DMS153 (cell line): ENCODE measurements at places on chromosomes 12 and 14.
A peak's percentile ranks its signal among the peaks of the same experiment; 100 is the strongest.

- DNase-seq: no peak
These were observed 81.9 kb upstream of the USP44 start for GRCh38 chr12:95633049-95633731.

DNA sequence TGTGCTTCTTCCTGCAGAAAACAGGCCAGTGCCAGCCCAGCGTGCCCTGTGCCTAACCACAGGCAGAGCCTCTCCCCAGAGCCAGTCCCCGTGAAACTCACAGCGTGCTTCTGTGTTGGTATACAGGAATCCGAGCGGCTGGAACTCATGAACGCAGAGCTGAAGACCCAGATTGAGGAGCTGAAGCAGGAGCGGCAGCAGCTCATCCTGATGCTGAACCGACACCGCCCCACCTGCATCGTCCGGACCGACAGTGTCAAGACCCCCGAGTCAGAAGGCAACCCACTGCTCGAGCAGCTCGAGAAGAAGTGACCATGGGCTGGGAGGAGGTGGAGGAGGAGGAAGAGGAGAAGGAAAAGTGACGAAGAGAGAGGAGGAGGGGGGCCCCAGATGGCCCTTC is 41.3 kb downstream of the JDP2 start:
- no peak for DNase-seq

DNA sequence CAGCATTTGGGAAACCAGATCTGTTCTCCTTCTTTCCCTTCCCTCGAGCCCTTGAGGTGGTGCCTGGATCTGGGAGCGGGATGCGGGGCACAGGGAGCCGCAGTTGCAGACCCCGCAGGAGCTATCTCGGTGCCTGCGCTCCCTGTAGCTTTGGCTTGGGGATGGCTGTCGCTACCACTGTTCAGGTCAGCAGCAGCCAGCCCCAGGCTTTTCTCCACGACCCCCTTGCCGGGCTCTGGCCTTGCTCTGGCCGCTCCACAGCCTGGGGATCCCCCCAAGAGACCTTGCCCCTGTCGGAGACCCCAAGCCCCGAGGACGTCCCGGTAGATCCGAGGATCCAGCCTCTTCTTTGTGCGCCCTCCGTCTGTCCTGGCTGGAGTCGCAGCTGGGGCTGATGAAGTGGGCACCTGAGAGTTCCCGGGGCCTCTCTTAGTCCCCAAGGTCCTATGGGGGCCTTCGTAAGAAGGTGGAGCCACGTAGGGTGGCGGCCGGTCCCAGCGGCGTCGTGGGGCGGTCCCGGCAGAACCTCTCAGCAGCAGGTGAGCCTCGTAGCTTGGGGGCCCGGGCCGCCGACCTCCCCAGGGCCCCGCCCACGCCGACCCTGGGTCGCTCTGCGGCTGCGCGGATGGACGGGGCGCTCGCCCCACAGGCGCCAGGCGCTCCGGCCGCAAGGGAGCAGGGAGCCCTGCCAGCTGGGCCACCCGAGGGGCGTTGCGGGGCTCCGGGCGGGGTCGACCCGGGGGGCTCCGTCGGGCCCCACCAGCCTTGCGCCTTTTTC is 1.3 kb downstream of the DDN start:
- no peak for DNase-seq

DNA sequence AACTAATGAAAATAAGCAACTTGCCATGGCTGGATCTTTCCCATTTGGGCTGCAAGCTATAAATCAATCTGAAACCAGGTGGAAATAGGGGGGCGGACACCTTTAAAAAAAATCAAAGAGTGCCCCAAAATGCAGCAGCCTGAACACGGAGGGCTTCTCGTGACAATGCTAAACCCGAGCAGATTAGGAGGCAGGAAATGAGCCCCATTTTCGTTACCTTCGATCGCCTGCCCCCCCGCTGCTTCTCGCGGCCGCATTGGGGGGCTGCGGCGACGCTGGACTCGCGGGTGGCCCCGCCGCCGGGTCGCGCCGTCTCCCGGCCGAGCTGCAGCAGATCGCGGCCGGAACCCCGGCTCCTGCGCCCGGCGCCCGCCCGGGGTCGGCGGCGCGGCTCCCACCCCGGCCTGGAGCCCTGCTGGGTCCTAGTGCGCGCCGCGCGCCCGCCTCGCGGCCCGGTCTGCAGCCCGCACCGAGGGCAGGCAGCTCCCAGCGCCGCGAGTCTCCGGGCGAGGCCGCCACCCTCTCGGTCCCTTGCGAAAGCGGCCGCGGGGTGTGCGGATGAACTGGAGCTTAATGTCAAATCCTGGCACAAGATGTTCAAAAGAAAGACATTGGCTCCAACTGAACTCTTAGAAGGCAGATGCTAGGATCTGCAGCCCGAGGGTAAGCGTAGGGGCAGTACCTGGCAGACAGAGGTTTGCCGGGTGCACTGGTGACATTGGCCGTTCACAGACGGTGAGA is 201.9 kb upstream of the FOXN3 start:
- no peak for DNase-seq

GRCh38 chr14:95355422-95355821 is 35.7 kb upstream of the CLMN start:
- no peak for DNase-seq

- no peak for DNase-seq
These were observed 5.0 kb upstream of the LBHD2 start for GRCh38 chr14:103078860-103079587.

- no peak for DNase-seq
These were observed 121.5 kb downstream of the PRKD1 start for GRCh38 chr14:29806124-29806517.

GRCh38 chr12:73623421-73623820 is 914.2 kb upstream of the ATXN7L3B start:
- DNase-seq: no peak

DNA sequence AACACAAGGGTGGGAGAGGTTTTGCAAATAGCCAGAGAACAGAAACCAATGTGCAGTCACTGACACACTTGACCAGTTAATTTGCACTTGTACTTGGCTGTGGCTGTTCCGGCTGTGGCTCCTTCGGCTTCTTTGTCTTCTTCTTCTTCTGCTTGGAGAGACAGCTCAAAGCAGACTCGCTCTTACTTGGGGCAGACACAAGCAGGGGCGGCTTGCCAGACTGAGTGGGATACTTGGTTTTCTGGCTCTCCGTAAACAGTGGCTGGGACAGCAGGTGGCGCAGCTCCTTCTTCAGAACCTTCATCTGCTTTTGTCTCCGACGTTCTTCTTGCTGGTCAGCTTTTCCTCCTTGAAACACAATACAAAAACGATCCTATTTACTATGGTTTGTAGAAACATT is 25.0 kb downstream of the OTUB2 start:
- DNase-seq: no peak

- no peak for DNase-seq
These were observed 31.5 kb upstream of the CACNA2D4 start for GRCh38 chr12:1949771-1950470.

DNA sequence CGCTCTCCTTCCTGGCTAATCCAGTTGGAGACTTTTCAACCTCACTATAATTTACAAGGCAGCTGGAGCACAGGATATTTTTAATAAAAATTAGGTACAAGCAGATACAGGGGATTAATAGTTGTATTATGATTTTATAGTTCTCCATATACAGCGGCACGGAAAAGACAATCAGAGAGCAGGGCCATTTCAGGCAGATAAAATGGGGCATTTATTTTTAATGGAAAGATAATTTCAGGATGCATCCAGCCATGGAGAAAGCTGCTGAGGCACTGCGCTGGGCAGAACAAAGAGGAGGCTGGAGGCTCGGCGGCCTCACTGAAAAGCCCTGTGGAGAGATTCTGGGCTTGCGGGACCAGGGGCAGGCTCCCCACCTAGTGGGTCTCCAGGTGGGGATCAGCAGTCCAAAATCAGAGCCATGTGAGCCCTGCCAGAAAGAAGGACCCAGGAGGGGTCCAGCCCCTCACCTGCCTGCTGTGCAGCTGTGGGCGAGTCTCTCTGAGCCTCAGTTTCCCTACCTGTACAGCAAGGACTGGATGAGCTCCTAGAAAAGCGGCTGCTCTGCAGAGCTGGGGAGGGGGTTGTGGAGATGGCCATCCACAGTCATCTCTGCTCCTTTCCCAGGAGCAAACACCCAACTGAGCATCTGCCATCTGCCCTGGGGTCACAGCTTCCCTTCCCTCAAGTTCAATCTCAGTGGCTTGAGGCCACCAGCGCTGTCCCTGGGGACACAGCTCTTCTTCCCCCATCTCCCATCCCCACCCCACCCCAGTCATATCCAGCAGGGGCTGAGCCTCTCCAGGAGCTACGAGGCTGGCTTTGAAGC is 23.9 kb upstream of the C14orf180 start:
- DNase-seq: no peak

DNA sequence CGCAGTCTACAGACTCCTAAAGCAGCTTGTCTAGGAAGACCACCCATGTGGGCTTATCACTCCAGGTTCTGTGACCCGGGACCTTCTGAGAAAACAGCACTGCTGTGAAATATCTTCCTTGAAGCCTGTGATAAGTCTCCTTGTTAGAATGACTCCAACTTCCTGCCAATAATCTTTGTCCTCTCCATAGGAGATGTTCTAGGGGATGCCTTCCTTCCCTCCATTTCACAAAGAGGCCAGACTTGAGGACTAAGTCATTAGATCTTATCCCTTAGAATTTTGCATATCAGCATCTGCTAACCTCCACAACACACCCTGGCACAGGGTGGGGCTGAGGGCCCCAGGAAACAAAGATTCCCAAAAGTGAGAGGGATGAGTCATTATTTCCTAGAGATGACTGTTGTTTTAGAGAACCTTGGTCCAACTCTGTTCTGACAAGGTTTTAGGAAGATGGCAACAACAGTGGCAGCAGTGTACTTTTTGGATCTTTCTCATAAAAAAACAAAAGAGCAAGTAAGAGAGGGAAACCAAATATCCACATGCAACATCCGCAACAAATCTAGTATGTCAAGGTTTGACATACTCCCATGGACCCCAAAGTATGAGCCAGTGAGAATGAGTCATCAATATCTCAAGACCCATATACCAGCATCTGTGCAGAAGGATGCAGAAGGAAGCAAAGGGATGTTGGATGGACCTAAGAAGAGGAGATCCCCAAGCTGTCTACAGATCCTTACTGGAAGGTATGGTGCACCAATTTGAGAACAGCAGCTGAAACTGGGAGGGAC is 6.0 kb downstream of the LTB4R start:
- no peak for DNase-seq

DNA sequence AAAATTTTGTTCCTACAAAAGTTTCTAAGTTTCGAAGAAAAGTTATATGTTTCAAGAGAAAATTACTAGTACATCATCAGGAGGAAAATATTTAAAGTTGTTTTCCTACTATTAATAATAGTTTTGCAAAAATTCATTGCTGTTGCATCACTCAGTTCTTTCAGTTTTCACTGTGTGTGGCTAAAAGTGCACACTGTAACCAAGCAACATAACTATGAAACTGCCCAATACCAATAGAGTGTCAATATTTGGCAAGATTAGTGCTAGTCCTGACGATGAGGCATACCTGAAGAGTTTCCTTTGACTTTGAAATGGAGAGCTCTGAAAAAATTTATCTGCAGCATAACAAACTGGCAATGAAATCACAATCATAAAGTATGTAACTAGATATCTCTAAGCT is 194.3 kb downstream of the CPNE8 start:
- no peak for DNase-seq

GRCh38 chr14:24310646-24311604 is at the start of gene LTB4R:
Gene LTB4R (plus strand): TSS chr14:24311502. CDS start chr14:24315652, 4,150 bp downstream.
- DNase-seq: peak; percentile 56

DNA sequence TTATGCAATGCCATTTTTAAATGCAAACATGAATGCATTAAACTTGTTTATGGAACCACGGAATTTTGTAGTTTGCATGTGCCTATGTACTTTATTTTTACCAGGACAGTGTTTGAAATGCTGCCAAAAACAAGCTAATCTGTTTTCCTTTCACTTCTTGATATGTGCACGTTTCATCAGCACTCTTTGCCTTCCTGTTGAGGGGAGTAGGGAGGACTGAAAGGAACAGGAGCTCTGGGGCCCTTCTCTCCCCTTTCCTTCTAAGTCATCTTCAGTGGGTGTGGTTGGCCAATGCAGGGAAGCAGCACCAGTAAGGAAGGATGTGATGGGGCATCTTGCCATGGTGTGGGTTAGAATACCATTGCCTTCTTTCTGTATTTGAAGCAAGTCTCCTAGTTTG is 12.1 kb upstream of the PPP4R4 start:
- no peak for DNase-seq

- no peak for DNase-seq
These were observed 40.1 kb downstream of the KIAA0586 start for GRCh38 chr14:58467575-58467974.

- DNase-seq: no peak
These were observed 123.4 kb downstream of the CMAS start for GRCh38 chr12:22169376-22169775.

DNA sequence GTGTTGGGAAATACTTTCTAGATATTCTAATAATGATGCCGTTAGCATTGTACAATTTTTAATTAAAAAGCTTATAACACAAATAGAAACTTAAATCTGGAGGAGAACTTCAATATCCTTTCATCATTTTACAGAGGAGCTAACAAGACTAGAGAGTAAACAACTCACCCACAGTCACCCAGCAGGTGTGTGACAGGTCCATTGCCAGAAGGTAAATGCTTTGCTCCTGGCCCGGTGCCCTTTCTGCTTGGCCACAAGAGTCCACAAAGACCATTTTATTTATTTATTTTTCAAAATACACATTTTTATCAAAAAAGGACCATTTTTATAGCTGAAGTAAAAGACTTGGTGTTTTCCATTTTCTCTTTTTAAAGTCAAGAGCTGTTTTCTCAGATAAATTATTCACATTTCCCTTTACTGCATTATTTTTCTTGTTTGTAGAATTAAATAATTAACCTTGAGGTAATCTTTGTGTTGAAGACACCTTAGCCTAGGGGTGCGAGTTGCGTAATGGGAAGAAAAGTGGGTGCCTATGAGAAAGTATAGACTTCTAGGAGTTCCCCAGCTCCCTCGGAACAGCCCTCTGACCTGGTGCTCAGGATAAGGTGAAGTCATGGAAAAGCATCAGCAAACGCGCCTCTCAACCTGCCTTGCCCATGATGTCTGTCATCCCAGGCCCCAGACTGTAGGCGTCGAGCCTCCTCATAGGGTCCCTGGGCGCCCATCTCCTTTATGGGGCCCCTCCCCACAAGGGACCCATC is 26.3 kb upstream of the AMIGO2 start:
- peak; percentile 67 for DNase-seq

DNA sequence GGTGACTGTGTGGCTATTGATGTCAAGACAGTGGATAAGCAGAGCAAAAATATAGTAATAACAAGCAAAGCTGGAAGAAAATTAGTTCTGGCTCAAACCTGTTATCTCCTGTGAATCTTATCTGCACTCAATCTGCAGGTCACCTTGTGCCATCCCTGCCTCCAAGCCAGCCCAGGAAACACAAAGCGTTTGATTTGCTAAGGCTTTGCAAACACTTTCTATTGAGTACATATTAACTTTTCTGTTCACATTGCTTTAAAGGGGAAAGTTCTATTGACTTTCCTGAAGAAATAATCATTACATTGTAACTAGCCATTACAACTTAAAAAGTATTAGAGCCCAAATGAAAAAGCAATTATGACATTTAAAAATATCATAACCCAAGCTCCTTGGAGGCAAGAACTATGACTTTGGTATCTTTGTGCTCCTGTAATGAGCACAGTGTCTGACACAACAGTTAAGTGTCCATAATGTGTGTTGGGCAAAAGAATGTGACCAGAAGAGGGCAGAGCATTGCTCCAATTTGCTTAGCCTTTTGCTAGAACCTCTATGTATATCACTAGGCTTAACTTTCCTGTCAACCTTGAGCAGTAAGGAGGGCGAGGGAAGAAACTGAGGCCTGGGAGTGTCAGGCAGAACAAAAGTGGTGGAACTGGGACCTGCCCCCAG is 24.7 kb downstream of the SERPINA3 start:
- no peak for DNase-seq

- no peak for DNase-seq
These were observed 21.9 kb downstream of the PTPRB start for GRCh38 chr12:70615174-70615866.
